ENCODE measurements at places on chromosomes 11 and 22.
A peak's percentile ranks its signal among the peaks of the same experiment; 100 is the strongest.

DNA sequence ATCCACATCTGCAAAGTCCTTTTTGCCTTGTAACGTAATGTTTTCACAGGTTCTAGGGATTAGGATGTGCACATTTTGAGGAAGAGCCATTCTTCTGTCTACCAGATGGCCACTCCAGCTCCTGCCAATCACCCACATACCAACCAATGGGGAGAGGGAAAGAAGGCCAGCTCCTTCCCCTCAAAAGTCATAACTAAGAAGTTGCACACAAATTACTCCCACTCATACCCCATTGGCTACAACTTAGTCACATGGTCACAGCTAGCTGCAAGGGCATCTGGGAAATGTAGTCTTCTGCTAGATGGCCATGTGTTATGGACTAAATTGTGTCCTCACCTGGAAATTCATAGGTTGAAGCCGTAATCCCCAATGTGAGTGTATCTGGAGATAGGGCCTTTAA is 15.4 kb upstream of the MYOD1 start:
- DNase-seq = no peak

DNA sequence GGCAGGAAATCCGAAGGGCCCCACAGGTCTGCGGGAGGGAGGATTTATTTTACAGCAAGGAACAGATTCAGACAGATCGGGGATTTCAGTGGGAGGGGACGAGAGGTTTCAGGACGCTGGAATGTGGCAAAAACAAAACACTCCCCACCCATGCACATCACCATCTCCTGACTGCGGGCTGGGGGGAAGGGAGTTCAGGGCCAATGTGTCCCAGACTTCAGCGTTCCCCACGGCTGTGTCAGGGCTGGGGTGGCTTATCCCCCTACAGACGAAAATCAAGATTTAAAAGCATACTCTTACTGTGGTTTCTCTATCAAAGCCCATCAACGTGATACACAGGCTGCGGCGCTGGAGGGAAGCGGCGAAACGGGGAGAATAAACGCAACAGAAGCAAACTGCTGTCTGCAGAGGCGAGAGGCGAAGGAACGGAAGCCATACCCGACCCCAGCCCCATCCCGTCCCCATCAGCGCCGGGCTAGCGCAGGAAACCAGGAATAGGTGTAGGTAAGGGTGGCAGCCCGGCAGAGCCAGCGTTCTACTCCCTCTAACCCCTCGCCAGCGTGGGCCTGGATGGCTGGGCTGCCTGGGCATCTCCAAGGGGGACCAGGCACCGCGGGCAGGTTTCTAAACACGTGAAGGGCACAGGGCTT is 2.7 kb downstream of the TENM4 start:
- no peak for DNase-seq

GRCh38 chr22:43241138-43241597 is 54.2 kb upstream of the TTLL12 start:
- no peak for DNase-seq

- no peak for DNase-seq
Measured at GRCh38 chr11:36273110-36273509, 16.1 kb downstream of the COMMD9 start.

DNA sequence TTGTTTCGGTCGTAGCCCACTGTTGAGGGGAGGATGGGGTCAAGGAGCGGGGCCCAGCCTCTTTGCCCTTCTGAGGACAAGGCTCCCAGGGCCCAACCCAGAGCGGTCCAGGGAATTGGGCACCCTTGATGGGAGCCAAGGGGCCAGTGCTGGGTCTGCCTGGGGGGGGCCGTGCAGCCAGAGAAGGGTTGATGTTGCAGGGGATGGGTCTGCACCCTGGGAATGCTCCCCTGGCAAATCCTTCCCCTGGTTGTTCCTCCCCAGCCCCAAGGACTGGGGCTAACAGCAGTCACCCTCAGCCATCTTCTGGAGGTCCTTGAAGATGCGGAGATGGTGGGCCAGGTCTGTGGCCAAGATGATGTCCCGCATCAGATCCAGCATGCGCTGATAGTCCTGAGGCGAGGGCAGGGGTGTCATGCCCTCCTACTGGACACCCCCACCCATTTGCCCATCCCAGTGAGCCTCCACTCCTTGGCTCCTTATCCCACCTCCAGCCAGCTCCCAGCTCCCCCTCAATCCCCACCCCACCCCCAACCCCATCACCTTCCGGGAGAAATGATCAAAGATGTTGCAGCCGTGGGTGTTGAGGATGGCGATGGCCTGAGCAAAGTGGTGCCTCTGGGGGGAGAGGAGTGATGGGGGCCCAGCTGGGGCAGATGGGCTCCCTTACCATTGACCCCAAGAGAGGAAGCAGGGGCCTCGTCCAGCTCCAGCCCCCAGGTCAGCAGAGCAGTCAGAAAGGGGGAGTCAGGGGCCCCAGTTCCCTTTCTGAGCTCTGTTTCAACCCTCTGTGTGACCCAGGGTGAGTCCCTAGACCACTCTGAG is 95.0 kb downstream of the PDE2A start:
- DNase-seq = no peak

- no peak for DNase-seq
Measured at GRCh38 chr22:45970705-45971407, 6.1 kb downstream of the WNT7B start.

GRCh38 chr22:37148742-37149665 is 712 bp downstream of the IL2RB start:
- no peak for DNase-seq

DNA sequence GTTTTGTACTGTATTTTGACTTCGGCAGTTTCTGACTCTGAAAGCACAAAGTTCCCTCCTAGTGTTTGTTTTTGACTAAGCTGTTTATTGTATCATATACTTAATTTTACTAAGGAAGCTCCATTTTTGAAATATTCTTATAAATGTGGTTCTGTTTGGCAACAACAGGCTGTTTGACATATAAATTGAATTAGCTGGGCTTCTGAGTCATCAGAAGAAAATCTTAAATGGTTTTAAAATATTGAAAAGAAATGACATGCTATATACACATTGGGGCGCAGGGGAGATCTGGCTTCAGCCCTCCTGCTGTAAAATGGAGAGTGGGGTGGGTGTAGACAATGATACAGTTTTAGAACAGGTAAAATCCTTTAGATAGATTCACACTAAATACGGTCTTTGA is 38.6 kb downstream of the SHISA8 start:
- no peak for DNase-seq

GRCh38 chr11:44934110-44934509 is 16.6 kb downstream of the TP53I11 start:
- DNase-seq = no peak

GRCh38 chr11:57417056-57417455 is 9.9 kb downstream of the SLC43A3 start:
- peak; percentile 41 for DNase-seq

GRCh38 chr22:41237707-41238569 is 2.8 kb downstream of the CHADL start:
- DNase-seq = no peak

- peak; percentile 67 for DNase-seq
Measured at GRCh38 chr11:111944139-111944538, 7.0 kb downstream of the DIXDC1 start.

GRCh38 chr11:134139873-134140331 is 71.0 kb downstream of the JAM3 start:
- DNase-seq = peak; percentile 62

GRCh38 chr22:25758316-25758715 is 16.3 kb downstream of the MYO18B start:
- no peak for DNase-seq

- no peak for DNase-seq
Measured at GRCh38 chr11:123338266-123338800, 91.7 kb upstream of the GRAMD1B start.

- DNase-seq = no peak
Measured at GRCh38 chr11:84720706-84721402, 906.3 kb downstream of the DLG2 start.

DNA sequence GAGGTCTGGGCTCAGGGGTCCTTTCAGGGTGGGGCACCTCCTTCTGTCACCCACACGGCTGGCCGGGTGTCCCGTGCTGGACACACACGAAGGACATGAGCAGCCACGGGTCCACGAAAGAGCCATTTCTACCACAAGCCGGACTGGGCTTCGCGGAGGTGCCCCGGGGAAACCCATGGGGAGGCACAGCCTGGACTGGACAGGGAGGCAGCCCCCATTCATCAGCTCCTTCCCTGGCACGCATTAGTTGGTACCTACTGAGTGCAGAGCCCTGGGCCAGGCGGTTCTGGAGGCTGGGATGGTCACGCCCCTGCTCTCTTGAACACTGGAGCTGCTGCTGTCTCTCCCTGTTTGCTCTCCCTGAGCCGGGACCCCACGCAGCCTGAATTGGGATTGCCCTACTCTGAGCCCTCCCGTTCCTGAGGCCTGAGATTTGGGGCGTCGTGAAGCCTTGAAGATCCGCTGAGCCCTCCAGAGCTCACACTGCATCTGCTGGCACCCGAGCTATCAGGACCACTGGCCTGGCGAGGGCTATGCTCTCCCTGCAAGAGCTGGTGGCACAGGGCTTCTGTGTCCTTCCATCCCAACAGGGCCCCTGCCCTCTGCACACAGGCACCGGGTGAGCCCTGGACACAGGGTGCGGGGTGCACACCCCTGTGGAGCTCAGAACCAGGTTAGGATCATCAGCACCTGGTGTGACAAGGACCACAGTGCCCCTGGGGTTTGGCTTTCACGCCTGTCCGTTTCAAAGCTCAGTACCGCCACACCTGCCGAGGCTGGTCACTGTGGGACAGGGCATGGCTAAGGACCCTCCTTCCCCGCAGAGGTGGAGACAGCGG is 84.6 kb downstream of the MYEOV start:
- no peak for DNase-seq

DNA sequence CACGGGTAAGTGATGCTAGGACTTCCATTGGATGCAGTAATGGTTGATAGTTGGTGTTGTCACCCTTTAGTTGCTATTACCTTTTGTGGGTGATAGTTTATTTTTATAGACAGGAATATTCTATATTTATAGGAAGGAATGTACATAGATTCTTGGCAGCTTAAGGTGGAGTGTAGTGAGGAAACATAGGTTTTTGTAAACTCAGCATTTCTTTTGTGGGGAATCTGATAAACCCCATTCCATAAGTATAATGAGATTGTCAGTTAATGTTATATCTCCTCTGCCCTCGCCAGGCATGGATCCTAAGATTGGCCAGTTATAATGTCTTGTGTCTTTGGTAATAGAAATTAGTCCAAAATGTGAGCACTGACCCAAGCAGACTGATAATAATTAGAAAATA is 262.7 kb downstream of the JRKL start:
- no peak for DNase-seq

DNA sequence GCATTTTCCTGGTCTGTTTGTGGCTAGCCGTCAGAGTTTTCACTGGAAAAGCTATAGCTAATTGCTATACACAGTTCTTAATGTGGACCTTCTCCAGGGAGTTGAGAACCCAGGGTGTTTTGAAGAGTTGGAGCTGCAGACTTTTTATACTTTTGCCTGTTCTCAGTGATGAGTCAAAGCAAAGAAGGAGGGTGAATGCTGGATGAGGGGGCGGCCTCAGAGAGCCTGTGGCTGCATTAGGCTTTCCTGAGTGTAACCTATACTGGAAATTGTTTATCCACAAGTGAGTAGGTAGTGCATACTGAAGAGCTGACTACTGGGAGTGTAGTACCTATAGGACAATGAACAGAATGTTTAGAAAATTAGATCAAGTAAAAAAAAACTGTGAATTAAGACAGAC is 79.7 kb upstream of the HORMAD2 start:
- DNase-seq = no peak

GRCh38 chr22:28927630-28928029 is 44.3 kb downstream of the ZNRF3 start:
- no peak for DNase-seq

GRCh38 chr11:37849706-37850105 is 1251.7 kb upstream of the RAG2 start:
- DNase-seq = no peak

- no peak for DNase-seq
Measured at GRCh38 chr11:10294290-10294953, 403 bp upstream of the SBF2 start.

- DNase-seq = peak; percentile 95
Measured at GRCh38 chr11:65506772-65507505, 8.1 kb downstream of the MALAT1 start.

DNA sequence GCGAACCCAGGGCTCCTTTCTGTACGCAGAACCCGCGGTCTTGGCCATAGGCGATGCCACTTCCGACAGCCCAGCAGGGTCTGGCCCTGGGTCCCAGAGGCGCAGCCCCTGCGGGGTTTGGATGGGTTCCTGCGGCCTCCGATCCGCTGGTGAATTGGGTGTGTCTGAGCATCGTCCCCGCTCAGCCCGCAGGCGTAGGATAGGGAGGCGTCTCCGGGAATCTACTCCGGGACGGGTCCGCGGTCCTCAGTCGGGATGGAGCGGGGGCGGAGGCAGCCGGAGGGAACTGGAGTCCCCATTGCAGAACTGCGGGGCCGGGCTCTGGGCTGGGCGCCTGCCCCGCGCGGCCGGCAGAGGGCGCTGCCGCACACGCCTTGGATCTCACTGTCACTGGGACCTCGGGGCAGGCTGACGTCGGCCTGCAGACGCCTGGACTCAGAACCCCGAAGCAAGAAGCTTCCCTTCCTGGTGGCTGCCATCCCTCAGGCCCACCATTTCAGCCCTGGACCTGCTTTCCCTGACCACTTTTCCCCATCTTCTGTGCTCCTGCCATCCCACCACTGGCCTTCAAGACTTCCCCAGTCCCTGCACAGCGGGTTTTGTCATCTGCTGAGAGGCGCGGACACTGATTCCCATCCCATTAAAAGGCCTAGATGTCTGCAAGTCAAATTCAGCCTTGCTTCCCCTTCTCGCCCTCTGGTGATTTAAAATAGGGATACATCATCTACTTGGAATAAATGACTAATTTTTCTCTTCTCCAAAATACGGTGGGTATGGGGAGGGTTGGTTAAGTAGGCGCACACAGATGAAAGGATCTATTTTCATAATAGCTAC is 38.3 kb upstream of the CREB3L1 start:
- DNase-seq = peak; percentile 38

DNA sequence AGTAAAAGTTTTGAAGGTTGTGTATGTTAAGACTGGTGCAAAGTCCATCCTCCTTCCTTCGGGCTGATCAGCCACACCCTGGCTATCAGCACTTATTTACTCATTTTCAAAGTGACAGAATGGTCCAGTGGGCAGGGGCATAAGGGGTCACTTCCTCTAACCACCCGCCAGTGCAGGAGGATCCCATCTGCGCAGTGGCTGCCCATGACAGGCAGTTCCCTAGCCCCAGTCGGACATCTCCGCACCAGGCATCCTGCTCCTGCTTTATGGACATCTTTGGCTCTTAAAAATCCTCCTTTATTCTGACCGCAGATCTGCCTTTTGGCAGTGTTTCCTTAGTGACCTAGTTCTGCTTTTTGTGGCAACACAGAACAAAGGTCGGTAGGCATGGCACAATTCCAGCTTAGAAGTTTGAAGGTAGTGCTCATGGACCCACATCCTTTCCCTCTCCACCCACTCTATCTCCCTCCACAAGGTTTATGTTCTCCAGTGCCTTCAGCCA is 55.9 kb downstream of the BMAL1 start:
- no peak for DNase-seq

- no peak for DNase-seq
Measured at GRCh38 chr11:96949464-96949863, 559.7 kb downstream of the JRKL start.

GRCh38 chr11:225734-226453 is 10.2 kb downstream of the SIRT3 start:
- DNase-seq = no peak

All from AG09309 (cell line).